ENCODE measurements at places on chromosomes 5 and 9.

GRCh38 chr5:82259172-82259800, 18.9 kb downstream of the RPS23 start:
- no peak for DNase-seq

- no peak for DNase-seq
These were observed 7.9 kb downstream of the OR13J1 start for GRCh38 chr9:35862328-35862727.

GRCh38 chr9:20315677-20316076, 306.6 kb downstream of the MLLT3 start:
- DNase-seq: no peak

DNA sequence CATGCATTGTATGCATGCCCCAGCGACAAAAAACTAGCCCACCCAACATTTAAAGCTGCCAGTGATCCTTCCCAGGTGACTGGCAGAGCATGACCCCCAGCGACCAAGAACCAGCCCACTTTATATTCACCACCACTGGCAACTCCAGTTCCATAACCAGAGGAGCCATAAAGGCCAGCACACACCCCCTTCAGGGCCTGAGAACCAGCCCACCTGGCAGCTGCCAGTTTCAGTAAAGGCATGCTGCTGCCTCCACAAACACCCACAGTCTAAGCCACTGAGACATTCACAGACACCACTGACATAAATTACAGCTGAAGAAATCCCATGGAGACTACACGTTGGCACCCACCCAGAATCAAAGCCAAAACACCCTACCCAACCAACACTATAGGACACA, 46.9 kb upstream of the RGS7BP start:
- no peak for DNase-seq

DNA sequence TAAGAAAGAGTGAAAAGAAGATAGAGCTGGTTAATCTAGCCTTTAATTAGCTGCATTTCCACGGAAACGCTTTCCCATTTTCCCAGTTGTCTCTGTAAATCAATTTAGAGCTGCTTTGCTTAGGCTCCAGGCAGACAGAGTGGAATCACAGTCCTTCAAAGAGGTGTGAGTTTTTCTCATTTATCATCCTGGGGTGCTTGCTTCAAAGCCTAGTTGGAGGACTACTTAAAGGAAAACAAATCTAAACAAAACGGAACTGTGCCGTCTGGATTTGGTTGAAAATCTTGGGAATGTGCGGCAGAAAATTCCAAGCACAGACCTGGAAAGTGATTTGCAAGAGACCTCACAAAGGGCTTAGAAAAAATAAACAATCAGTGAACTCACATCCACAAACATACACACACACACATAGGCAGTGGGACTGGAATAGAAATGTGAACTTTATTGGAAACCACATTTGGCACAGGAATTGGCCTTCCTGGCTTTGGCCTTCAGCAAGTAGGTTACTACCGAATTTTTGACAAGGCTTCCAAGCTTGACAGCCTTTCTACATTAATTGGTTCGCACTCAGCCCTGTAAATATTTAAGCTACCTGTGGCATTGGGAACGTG, 235.2 kb upstream of the SLC24A2 start:
- no peak for DNase-seq

- no peak for DNase-seq
These were observed 19.7 kb downstream of the CPEB4 start for GRCh38 chr5:173907686-173908371.

GRCh38 chr9:113577525-113578261, 114.2 kb downstream of the RGS3 start:
- peak; percentile 26 for DNase-seq

- no peak for DNase-seq
These were observed 5.4 kb upstream of the RABL6 start for GRCh38 chr9:136802321-136802720.

GRCh38 chr5:33867241-33867640, 24.5 kb downstream of the ADAMTS12 start:
- DNase-seq: no peak
